Stimulated activated CD8-positive, alpha-beta memory T cell treated with anti-CD3 and anti-CD28 coated beads, Interleukin-15, amount 100 ng/mL, for 24 hours (primary cell): ENCODE measurements at places on chromosomes 1 and 21.

DNA sequence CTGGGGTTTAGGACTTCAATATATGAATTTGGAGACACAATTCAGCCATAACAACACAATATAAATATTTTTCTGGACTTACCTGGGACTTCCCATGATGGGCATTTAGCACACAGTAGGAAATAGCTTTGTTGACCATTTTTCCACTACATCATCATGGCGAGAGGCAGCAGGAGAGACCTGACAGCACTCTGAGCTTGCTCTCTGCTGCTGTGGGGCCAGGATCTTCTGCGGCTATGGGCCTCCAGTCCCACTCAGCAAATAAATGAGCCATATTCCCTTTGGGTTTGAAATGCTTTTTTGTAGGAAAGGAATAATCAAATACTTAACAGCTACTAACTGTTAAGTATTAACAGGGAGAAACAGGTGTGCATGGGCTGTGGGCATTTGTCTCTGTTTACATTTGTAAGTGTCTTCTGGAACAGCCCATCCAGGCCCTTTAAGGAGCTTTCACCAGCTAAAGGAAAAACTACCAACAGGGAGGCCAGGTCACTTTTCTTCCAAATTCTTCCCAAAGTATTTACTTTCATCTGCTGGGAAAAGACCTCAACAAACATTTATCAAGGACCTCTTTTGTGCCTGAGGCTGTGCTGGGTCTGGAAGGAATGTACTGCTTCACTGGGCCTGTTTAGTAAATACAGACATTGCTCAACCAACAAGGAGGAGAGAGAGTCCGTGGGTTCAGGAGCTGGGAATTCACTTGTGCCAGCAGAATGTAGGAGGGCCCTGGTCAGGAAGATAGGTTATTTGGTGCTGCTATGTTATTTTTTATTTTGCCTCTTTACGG is 133.2 kb downstream of the LRIG2 start:
- no peak for DNase-seq

DNA sequence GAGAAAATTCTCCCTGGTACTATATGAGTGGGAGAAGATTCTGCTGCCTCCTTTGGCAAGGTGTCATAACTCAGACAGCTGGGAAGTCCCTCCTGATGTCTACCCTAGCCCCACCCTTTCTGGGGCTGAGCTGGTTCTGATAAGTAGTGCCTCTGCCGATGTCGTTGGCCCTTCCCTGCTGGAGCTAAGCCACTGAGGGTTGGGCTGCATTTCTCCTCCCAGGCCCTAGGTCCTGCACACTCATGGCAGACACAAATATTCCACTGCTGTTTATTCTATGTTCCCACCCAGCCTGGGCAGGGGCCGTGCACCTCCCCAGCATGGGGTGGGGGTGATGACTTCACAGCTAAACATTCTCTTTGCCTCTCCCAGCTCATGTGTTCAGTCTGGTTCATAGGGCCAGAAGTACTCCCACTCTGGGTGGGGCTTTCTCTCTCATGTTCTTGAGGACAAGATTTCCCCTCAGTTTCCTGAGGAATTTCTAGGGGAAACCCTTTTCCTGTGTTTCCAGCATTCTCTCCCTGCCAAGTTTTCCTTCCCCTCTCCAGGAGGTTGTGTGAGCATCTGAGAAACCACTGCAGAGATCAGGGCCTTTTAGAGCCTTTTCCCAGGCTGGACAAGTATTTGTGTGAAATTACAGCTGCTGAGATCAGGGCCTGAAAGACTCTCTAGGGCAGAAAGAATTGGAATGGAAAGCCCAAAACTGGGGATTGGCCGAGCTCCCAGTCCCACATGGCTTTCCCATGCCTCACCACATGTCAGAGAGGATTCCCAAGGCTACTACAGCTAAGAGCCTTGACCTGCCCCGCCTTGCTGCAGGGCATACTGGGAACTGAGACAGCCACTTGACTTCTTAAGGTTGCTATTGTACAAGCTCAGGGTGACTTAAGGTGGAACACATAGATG is 66.2 kb downstream of the ATP2B4 start:
- no peak for DNase-seq

- DNase-seq: no peak
Observed at GRCh38 chr1:65456481-65456880, 36.0 kb downstream of the LEPR start.

DNA sequence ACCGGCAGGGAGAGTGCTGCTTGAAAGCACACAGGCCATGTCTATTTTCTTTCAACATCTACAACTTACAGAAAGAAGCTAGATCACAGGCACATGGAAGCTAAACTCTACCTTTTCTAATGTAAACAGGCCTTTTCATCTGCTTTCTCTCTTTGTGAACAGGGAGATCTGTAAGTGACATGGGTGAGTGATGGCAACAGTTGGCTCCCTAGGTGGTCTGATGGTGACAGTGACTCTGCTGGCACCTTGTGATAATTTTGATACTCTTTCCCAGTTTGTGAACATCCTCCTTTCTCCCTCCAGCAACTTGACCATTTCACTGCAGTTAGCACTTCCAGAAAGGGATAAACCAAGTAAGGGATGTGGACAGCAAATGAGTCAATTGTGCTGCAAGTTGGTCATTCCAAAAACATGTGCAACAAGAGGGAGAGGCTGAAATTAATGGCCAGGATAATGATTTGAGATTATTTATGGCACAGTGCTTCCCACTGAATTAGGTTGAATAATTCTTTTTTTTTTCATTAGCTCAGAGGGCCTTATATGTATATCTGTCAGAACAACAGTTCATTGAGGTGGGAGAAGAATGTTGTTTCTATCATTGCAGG is 89.5 kb downstream of the XCL2 start:
- no peak for DNase-seq

GRCh38 chr21:33042812-33043211 is 17.1 kb downstream of the OLIG2 start:
- DNase-seq: no peak

DNA sequence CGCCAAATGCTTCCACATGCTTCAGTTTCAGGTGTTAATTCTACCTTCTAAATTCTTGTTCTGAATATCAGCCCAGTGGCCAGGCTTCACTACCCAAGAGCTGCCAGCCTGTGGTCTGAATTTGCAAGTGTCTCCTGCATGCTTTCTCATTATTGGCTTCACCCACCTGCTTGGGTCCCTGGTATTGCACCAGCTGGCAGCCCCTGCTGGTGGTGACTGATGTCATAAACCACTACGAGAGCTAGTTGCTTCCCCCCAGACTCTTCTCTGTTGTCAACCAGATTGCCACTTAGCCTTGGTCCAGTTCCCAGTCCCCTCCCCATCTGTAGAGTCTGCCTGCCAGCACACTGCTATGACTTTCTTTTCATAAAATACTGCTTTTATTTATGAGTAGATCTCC is 197.7 kb upstream of the DUSP10 start:
- no peak for DNase-seq

GRCh38 chr1:242467556-242468145 is 56.8 kb downstream of the PLD5 start:
- DNase-seq: no peak

GRCh38 chr1:204756349-204756748 is 70.8 kb upstream of the LRRN2 start:
- DNase-seq: no peak

- no peak for DNase-seq
Observed at GRCh38 chr1:23470282-23471070, 13.5 kb downstream of the ASAP3 start.

DNA sequence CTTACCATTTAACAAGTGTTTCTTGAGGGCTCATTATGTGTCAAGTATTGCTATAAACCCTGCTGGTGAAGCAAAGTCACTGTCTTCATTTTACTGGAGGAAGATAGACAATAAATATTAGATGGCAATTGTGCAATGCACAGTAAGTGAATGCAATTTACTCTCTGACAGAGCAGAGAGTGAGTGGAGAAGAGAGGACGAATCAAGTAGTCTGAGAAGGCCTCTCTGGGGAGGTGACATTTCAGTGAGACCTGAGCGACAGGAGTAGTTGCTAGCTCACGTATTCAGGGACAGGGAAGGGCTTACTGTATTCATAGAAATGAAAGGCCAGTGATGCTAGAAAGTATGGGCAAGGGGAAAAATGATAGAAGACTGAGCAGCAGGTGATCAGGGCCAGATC is 1.2 kb upstream of the NMNAT2 start:
- DNase-seq: no peak

DNA sequence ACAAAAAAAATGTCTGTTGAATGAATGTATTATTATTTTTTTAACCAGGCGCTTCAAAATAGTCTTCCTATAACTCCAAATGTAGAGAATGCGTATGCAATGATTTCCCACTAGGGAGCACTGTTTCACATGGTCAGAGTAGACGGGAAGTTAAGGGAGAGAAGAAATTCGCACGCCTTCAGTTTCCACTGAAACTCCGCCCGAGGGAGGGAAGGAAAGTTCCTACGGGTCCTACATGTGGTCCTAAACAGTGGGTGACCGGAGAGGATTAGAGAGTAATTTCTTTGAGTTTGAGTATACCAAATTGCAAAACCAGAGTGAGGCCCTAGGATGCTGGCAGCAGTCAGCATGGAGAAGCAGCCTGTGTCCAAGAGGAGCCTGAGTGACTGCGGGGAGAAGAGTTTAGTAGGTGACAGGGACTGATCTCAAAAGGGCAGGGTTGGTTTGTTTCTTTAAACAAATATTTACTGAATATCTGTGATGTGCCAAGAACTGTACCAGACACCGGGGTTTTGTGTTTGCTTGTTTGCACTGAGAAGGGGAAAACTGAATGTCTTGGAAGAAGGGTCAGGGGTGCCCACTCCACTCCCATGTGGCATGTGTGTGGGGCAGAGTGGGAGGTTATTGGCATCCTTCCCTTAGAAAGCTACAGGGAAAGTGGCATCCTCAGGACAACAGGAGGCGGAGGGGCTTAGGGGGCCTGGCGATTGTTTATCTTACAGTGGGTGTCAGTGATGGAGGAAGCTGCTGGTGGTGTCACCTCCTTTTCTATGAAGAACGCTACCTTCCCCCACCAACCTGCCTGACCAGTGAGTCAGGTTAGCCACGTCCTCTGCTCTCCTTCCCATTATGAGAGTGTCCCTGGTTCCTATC is 22.8 kb downstream of the RNU5D-1 start:
- DNase-seq: no peak

DNA sequence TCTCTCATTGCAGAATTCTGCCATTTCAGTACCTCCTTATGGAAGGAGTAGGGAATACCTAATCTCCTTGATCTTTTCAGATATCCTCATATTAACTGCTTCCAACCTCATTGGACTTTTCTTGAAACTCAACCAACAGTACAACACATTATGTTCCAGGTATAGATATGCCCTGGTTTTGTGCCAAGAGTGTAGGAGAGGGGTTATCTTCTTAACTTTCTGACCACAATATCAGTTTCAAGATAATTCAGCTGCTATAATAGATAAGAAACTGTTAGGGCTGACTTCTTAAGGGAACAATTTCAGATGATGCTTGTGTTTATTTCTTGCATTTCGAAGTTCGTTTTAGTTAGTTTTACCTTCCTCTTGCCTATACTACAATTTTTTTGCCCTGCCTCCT is 2.1 kb upstream of the LPGAT1 start:
- no peak for DNase-seq

DNA sequence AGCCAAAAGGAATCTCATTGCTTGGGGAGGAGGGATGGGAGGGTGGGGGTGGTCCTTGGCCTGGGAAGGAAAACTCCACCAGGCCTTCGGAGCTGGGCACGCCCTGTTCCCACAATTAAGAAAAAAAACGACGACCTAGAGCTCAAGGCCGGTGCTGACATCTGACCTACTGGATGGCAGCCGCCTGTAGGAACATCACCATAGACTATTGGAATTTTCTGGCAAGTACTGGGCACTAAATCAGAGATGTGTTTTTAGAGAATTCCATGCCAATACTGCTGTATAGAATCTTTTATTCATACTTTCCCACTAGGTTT is 729 bp downstream of the NADK start:
- DNase-seq: no peak

DNA sequence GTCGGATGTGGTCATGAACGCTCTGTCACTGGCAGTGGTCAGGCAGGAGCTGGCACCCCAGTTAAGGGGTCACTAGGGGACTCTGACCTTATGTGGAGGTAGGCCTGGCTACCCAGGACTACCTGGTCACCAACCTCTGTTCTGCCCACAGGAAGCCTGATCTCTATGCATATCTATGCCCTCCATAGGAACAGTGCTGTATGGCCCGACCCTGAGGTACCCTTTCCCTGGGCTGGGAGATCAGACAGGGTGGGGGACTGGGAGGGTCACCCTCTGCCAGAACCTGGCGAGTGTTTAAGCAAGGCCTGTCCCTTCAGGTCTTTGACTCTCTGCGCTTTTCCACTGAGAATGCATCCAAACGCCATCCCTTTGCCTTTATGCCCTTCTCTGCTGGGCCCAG is 19.0 kb downstream of the CYP4B1 start:
- no peak for DNase-seq

- DNase-seq: no peak
Observed at GRCh38 chr1:3685222-3685621, 32.9 kb downstream of the TP73 start.
